ENCODE measurements at places on chromosomes 12 and 14. TPM values are rescaled to one million over a fixed set of nuclear protein-coding genes. Genes with fewer than 3 reads are reported as not detected.

GRCh38 chr12:77724367-77724957 is 106.2 kb upstream of the NAV3 start:
- DNase-seq = no peak

PAH gene
- not detected for total RNA-seq

DNA sequence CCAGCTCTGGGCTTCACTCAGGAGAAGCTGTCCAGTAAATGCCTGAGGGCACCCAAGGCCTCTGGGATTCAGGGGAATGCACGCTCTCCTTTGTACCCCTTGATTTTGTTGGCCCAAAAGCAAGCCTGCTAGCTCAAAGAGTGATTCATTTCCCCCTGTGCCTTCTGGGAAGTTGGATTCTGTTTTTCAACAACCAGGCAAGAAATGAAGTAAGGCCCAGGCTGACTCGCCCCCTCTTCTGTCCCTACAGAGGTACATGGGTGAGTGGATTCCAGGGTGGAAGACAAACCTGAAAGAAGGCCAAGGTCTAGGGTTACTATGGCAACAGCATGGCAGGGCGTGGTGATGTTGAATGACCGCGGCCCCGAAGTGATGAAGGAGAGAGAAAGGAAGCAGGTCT is 9.3 kb upstream of the SERPINA5 start:
- no peak for DNase-seq

DNA sequence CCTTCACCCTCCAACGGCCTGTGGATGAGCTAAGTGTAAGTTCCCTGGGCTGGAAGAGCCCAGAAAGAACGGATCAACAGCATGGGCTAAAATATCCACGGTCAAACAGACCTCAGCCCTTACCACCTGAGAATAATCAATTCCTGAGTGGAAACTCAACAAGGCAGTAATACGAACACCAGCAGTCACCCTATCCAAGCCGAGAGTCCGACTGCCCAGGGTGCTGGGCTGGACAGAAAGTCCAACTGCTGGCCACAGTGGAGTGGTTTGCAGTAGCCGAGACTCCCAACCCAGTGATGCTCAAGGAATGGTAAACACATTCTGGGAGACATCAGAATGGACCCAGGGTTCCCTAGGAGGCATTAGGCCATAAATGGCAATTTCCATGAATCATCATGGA is 36.8 kb downstream of the ANO2 start:
- peak; percentile 19 for DNase-seq

DNA sequence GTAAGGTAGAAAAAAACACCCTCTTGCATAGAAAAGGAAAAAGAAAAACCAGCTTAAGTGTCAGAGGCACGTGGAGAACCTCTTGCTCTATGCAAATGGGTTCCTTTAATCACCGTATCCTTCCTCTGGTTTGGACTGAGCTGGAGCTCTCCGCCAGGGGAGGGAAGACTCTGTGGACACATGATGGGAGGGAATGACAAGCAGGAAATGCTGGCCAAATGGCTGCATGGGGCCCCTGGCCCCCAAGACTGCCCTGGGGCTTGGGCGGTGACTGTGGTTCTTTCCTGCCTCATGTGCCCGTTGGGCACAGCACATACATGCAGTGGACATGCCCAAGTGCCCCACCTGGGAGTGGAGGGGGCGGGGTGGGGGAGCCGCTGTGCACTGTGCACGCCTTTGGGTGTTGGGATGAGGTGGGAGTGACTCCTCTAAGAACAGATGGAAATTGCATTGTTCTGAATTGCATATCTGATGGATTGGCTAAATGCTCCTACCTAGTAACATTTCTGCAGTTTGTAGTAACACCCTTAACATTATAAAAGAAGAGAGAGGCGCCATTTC is 166.4 kb upstream of the AVPR1A start:
- DNase-seq = no peak

SERPINA12 gene
- not detected for total RNA-seq

- DNase-seq = no peak
Measured at GRCh38 chr14:59262717-59263454, 74.4 kb downstream of the DAAM1 start.

DNA sequence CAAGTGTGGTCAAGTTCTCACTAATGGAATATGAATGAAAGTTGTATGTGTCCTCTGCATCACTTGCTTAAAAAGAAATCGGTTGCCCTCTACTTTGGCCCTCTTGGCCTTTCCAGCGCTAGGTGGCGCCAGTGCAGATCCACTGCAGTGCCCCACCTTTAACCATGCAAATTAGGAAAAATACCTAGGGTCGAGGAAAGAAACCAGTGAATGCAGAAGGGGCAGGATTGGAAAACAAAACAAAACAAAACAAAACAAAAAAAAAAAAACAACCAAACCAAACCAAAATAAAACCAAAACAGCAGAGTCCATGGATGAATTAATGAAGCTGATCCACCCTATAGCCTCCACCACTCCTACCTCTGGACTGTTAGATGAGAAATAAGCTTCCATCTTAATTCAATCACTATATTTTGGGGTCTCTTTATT is 12.9 kb upstream of the NEMF start:
- DNase-seq = peak; percentile 88
